ENCODE measurements at places on chromosomes 3 and 15.

- DNase-seq: no peak
These were observed 587.4 kb upstream of the KCNMB2 start for GRCh38 chr3:177948716-177949425.

GRCh38 chr15:101672298-101672697, 20.1 kb upstream of the TM2D3 start:
- DNase-seq: no peak

- DNase-seq: no peak
These were observed 749.6 kb downstream of the AGBL1 start for GRCh38 chr15:86829245-86829644.

- no peak for DNase-seq
These were observed 612.8 kb upstream of the AGTR1 start for GRCh38 chr3:148084931-148085330.

GRCh38 chr3:94544131-94544789, 481.4 kb downstream of the NSUN3 start:
- DNase-seq: no peak

DNA sequence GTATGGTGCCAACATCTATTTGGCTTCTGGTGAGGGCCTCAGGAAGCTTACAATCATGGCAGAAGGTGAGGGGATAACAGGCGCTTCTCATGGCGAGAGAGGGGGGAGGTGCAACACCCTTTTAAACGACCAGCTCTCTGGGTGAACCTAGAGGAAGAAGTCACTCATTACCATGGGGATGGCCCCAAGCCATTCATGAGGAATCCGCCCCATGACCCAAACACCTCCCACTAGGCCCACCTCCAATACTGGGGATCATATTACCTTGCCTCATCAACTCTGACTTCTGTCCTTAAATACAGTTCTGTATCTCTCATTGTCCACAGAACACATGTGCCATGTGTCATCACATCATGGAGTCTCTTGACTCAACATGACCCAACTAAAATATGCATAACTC, 37.5 kb upstream of the CLRN1 start:
- DNase-seq: no peak

DNA sequence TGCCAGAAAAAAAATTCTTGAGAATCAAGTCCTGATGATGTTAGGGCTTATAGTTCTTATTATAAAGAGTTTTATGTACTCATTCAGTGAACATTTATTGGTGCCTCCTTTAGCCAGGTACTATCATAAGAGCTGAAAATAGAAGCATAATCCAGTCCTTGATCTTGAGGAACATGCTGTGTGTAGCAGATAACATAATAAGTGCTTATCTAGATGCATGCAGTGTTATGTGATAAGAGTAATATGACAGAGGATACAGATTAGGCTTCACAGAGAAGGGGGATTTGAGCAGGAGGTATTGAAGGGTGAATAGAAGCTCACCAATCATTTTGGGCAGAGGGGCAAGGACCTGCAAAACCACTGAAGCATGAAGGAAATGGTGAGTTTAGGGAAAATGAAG, 1.1 kb downstream of the CCR2 start:
- DNase-seq: no peak

DNA sequence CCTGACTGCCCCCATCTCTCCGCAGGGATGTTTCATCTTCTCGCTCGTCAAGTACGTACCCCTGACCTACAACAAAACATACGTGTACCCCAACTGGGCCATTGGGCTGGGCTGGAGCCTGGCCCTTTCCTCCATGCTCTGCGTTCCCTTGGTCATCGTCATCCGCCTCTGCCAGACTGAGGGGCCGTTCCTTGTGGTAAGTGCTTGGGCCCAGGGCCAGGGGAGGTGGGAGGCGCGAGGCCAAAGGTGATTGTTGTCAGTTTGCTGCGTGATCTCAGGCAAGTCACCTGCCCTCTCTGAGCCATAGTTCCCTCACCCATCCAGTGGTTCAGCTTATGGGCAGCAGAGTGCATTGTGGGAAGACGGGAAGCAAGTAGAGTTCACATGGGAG, 58.5 kb downstream of the GRIP2 start:
- no peak for DNase-seq

GRCh38 chr15:32861761-32862160, 144.0 kb downstream of the GREM1 start:
- DNase-seq: no peak

DNA sequence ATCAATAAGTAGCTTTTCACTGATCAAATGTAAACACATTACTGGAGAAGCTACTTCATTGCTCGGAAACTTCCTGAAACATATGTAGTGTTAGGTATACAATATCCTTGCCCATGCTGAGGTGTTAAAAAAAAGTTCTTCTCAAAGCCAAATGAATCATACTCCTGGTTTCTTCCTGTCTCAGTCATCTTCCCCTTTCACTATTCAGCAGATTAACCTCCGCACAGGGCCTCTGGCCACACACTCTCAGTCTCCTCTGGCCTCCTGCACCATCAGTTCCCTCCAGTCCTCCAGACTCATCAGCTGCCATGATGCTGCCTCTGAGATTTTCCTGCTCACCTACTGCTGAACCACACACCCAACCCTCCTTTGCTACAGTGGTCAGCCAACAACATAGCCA, 70.5 kb upstream of the BOC start:
- no peak for DNase-seq

DNA sequence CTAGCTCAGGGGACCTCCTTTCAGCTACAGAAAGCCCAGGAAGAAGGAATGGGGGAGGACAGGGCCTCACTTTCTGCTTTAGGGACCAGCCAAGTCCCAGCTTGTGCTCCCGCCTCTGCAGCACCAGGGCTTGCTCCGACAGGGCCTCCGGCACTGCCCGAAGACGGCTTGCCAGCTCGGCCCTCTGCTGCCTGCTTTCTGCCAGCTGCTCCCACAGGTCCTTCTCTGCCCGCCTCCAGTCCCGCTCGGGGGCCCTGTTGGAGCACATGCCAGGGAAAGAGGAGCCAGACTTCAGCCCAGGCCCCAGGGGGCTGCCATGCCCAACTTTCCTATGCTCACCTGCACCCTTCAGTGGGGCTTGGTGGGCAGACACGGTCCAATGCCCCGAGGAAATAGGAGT, 4.3 kb upstream of the CLK3 start:
- no peak for DNase-seq

- no peak for DNase-seq
These were observed 17.4 kb downstream of the FSD2 start for GRCh38 chr15:82788496-82788895.

DNA sequence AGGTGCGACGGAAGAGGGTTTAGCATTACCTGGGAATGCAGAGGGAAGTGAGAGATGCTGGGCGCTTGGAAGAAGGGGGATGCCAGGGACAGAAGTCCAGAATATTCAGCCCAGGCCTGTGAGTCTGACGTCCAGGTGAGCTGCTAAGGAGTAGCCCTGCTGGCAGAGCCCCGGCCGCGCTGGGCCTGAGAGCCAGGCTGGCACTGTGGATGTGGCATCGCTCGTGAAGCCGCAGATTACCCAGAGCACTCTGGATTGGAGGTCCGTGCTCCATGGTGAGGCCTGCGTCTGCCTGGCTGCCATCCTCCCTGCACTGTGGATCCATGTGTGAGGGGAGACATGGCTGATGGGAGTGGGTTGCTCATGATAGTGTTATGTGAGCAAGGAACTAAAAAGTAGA, 14.5 kb downstream of the MAN2A2 start:
- DNase-seq: no peak

DNA sequence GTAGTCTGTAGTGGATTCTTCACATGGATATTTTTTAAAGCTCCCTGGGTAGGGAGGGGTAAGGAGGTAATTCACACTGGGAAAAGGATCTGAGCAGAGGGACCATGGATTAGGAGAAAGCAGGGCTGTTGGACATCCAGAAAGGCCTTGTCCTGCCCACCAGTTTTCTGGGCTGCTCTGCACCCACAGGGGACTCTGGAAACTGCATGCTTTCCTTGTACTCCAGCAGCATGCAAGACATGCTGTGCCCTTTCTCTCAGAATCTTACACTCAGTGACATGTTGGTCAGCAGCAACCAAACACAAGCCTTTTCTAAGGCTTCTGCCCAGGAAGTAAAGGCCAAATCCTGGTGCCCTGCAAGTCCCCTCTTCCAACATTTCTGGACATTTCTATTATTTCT, 2.5 kb upstream of the FBN1 start:
- no peak for DNase-seq

DNA sequence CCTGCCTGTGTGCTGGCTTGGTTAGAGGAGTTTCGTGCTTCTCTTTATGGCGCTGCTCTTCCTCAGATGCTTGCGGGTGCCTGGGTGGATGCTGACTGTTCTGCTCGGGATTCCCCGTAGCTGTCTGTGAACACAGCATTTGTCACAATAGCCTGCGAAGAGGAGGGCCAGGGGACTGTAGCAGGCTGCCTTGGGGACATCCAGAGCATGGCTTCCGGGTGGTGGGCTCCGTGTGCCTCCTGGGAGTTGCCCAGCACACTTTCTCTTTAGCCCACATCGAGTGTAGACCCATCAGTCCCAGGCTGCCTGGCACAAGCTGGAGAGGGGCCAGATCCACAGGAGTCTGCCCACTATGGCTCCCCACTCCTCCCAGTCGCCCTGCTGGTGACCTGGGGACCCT, 22.4 kb downstream of the LRRK1 start:
- DNase-seq: no peak

DNA sequence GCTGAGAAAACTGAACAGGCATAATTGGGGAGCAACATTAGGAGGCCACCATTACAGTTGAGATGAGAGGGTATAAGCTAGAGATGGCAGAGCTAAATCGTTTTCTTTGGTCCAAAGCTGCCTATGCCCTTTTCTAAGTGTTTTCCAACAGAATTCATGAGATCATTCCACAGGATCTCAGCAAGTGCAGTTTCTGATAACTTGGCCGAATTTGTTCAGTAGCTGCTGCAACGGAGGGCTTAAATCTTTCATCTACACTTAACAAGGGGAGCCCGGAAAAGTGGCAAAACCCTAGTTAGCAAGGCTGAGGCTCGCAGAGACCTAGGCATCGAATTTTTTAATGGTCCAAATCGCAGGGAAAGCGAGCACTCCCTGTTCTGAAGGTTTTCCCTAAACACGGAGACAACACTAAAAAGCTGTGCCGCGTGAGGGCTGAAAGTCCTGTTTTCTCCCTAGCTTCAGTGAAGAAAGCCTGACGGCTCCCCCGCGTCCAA, 531 bp upstream of the BLOC1S6 start:
- DNase-seq: no peak

GRCh38 chr15:41241221-41241964, 10.3 kb downstream of the CHP1 start:
- DNase-seq: peak; percentile 92

DNA sequence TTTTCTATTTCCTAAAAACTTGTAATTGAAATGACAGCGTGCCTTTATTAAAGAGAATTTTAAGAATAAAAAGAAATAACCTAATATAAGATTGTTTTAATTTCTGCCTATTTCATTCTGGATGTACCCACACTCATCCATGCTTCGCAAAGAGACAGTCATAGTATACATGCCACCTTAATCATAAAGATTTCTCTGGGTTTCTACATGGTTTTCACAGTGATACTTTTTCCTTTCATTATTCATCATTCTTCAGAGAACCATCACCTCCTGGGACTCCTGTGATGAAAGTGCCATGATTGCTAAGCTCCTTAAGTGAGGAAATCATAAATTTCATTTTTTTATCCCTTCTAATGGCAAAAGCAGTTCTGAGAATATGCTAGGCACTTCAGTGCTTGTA, 4.3 kb upstream of the CCR8 start:
- no peak for DNase-seq

DNA sequence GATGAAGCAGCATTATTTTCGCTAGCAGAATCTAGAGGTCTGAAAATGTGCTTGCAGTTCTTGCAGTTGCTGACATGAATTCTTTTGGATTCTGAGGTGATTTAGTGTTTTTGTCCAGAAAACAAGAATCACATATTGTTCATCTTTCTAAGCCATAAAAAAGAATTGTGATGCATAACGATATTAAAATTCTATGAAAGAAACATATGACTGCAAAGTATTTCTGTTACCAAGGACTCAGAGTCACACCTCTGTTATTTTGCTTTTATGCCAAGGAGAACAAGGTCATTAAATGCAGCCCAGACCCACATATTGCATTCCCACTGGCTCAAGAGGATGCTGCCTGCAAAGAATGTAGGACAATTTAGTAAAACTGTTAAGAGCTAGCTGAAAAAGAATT, 299.8 kb upstream of the GPR149 start:
- DNase-seq: no peak

DNA sequence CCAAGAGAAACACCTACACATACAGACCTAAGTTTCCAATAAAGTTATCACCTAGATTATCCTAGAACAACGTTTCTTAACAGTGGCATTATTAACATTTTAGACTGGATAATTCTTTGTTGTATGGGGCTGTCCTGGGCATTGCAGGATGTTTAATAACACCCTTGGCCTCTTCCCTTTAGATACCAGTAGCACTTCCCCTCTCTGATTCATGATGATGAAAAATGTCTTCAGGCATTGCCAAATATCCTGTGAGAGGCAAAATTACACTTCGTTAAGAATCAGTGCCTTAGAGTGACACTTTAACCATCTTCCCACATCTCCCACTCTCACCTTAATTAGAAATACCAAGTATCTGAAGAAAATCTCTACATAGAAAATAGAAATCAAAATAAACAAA, 352.6 kb downstream of the CGGBP1 start:
- no peak for DNase-seq

DNA sequence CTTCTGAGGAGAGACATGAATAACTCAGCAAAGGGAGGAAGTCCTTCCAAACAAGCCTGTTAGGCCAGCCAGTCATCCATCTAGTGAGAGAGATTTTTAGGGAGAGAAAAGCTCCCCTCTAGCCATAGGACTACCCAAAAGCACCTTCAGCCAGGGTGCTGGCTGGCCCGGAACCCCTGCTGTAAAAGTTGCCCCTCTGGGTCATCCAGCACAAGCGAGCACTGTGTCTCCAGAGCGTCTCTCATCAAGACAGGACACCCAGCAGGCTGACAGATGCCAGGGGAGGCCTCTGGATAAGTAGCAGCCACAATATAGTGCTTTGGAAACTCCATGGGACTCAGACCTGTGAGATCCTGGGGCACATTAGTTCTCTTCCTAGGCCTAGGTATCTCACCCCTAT, 24.5 kb downstream of the ANXA2 start:
- no peak for DNase-seq

DNA sequence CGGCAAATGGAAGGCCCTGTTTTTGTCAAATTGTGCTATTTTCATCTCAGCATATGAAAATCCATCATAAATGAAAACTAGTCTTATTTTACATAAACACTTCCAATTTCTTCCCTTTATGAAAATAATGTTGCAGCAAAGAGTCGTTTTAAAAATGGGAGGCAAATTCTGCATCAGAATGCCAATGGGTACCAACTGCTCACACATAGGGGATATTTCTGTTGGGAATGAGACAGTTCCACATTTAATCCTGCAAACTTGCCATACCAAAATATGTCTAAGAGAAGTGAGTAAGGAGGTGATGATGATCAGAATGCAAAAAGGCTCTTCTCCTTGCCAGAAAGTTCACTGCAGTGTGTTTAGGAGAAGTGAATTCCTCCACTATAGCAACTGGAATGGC, 391.7 kb downstream of the CACNA2D3 start:
- DNase-seq: no peak

DNA sequence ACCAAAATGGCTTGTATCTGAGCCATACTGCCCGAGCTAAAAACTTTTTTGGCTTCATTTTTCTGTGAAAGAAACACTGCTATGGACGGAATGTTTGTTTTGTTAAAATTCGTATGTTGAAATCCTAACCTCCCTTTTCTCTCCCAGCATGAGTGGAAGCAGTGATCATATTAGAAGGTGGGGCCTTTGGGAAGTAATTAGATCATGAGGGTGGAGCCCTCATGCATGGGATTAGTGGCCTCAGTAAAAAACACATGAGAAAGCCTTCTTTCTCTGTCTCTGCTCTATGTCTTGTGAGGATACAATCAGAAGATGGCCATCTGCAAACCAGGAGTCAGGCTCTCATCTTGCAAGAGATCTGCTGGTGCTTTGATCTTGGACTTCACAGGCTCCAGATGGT, 7.4 kb upstream of the FNDC3B start:
- DNase-seq: no peak
